ENCODE measurements at places on chromosomes 16 and 17. TPM values are rescaled to one million over a fixed set of nuclear protein-coding genes. Genes with fewer than 3 reads are reported as not detected.

PAQR4 gene
- 5.2 TPM for total RNA-seq

KRT14 gene
- not detected for total RNA-seq

- DNase-seq: no peak
Measured at GRCh38 chr17:55440391-55440790, 18.8 kb upstream of the MMD start.

DNA sequence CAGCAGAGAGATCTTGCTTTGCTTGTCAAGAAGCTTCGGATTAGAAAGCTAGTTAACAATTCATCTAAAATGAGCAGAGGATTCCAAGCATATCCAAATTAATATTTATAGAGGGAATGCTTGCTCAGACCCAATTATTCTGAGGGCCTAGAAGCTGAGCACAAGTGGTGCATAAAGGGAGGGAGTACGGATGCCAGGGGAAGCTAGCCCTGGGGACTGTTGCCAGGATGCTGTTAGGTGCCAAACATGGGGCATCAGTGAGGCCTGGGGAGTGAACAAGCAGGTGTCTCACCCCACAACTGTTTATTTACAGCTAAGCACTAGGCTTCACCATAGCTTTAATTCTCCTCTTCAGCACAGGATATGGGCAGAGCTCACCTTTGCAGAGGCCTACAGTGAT, 684.1 kb upstream of the C16orf82 start:
- DNase-seq: no peak

- DNase-seq: no peak
Measured at GRCh38 chr16:69544088-69544487, 21.7 kb upstream of the NFAT5 start.

DNA sequence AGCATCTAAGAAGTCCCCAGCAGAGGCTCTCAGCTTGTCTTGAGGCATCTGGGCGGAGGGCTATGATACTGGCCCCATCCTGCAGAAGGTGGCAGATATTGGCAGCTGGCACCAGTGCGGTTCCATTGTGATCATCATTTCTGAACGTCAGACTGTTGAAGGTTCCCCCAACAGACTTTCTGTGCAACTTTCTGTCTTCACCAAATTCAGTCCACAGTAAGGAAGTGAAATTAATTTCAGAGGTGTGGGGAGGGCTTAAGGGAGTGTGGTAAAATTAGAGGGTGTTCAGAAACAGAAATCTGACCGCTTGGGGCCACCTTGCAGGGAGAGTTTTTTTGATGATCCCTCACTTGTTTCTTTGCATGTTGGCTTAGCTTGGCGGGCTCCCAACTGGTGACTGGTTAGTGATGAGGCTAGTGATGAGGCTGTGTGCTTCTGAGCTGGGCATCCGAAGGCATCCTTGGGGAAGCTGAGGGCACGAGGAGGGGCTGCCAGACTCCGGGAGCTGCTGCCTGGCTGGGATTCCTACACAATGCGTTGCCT, at the start of gene CIITA:
Gene CIITA (plus strand): TSS at position 404 of the 543 bp plus-strand sequence. CDS start 129 bp downstream, at position 533.
- DNase-seq: peak; percentile 12

- DNase-seq: no peak
Measured at GRCh38 chr17:8392274-8392673, 5.4 kb downstream of the RNF222 start.

GRCh38 chr16:81544700-81545271, 100.2 kb downstream of the CMIP start:
- DNase-seq: peak; percentile 28

- no peak for DNase-seq
Measured at GRCh38 chr16:23734176-23734893, 20.5 kb upstream of the CHP2 start.

Measured in fibroblast of villous mesenchyme (primary cell).